ENCODE measurements at places on chromosomes 7 and 10.

DNA sequence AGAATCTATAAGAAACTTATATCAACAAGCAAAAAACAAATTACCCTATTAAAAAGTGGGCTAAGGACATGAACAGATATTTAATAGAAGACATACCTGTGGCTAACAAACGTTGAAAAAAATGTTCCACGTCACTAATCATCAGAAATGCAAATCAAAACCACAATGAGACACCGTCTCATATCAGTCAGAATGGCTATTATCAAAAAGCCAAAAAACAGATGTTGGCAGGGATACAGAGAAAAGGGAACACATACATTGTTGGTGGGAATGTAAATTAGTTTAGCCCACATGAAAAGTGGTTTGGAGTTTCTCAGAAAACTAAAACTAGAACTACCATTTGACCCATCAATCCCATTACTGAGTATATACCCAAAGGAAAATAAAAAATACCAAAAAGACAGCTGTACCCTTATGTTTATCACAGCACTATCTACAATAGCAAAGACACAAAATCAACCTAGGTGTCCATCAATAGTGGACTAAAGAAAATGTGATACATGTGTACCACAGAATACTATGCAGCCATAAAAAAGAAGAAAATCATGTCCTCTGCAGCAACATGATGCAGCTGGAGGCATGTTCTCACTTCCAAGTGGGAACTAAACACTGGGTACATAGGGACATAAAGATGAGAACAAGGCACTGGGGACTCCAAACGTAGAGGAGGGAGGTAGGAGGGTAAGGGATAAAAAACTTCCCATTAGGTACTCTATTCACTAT, 83.8 kb upstream of the TMEM168 start:
- no peak for DNase-seq

- no peak for DNase-seq
Measured at GRCh38 chr10:84074521-84074920, 64.8 kb upstream of the GHITM start.

- DNase-seq: peak; percentile 22
Measured at GRCh38 chr10:104170610-104171254, 48.8 kb downstream of the SFR1 start.

GRCh38 chr7:30366606-30367005, 82.2 kb downstream of the ZNRF2 start:
- no peak for DNase-seq

- no peak for DNase-seq
Measured at GRCh38 chr10:83943920-83944319, 195.4 kb upstream of the GHITM start.

- no peak for DNase-seq
Measured at GRCh38 chr10:108375691-108376090, 1211.2 kb upstream of the SORCS1 start.

DNA sequence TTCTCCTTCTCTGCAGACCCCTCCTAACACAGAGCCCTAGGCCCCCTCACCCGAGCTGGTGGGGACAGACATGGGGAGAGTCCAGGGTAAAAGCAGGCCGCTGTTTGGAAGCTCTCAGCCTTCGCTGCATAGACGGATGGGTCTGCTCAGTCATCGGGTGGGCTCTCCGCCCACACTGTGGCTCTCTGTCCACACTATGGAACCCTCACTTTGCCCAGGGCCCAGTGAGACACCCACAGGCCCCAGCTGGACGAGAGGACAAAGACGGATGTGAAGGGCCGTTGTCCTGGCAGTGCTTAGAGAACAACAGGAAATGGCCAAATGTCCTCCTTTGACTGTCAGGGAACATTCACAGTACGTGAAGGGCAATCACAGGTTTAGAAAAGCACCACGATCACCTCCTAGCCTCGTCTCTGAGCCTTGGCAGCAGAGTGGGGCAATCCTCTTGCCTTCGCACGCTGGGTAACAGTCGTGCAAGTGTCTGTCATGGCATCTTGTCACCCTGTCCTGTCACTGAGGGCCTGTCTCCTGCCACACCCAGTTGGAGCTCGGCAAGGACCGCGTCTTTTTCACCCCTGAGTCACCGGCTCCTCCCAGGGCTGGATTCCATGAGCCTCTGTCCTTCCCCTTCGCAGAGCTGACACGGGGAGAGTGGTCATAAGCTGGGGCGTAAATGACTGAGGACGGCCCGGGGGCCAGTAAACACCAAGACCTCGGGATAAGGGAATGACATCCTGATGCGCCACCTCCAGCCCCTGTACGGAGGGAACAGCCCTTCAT, 80.6 kb downstream of the PRKAG2 start:
- no peak for DNase-seq

DNA sequence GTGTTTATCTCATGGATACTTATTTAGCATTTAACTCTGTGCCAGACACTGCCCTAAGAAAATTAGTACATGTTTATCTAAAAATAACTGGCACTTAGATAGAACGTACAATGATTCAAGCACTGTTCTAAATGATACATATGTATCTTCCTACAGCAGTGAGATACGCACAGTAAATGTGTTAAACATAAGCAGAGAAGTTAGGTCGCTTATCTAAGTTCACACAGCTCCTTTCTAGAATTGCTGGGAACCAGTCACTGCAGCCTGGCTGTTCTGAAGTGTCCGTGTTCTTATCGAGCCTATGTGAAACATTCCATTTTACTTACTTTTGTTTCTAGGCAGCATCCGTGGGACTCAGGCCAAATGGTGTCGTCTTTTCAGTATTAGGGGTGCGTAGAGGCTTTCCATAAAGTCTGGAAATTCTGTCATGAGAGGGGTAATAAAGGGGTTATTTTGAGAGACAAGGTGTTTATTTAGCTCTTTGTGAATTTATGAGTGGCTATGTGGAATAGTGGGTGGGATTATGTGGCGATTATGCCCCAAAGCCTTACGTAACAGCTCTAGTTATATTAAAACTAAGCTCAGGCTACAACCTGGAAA, 186.9 kb downstream of the SND1 start:
- no peak for DNase-seq

DNA sequence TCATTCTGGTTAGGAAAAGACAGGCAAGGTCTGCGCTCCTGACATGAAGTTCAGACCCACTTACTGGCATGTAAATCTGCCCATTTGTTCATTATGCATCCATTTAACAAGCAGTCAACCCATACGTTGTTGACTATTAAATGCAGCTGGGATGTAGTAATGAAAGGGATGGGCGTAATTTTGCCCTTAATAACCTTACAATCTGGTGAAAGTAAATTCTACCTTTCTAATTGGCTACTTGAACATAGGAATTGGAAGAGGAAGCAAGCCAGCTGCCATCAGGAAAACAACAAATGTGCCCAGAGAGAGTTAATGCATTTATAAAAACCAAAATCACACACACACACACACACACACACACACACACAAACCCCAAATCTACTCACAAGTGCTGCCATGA, 170.2 kb upstream of the PITRM1 start:
- no peak for DNase-seq

- DNase-seq: no peak
Measured at GRCh38 chr10:80589726-80590373, 52.1 kb downstream of the SH2D4B start.

DNA sequence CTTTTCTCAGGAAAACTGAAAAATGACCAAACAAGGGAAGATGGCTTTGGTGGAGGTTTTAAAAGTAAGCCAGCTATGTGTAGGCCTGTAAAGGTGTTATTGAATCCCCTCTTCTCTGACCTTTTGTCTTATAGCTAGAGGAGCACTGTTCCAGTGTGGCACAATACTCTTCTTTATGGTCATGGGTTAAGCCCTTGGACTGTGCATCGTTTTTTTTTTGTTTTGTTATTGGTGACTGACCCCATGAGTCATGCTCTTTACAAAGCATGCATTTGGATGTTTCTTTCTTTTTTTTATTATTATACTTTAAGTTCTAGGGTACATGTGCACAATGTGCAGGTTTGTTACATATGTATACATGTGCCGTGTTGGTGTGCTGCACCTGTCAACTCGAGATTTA, 19.6 kb upstream of the FAM25A start:
- DNase-seq: no peak

GRCh38 chr10:5940807-5941218, 36.5 kb downstream of the IL15RA start:
- no peak for DNase-seq

- no peak for DNase-seq
Measured at GRCh38 chr10:78866731-78867554, 201.8 kb upstream of the ZMIZ1 start.

GRCh38 chr10:118950190-118950680, 79.3 kb upstream of the NANOS1 start:
- no peak for DNase-seq

- no peak for DNase-seq
Measured at GRCh38 chr10:99673492-99673891, 14.2 kb downstream of the ENTPD7 start.
